ENCODE measurements at places on chromosomes 12 and 14. TPM values are rescaled to one million over a fixed set of nuclear protein-coding genes. Genes with fewer than 3 reads are reported as not detected.

NRIP2 gene
- 0.23 TPM for total RNA-seq

NPFF gene
- total RNA-seq = 1.2 TPM

SIX6 gene
- 0.69 TPM for total RNA-seq

EFS gene
- 9.7 TPM for total RNA-seq

MUCL1 gene
- total RNA-seq = not detected

VRTN gene
- not detected for total RNA-seq

EML5 gene
- 45.4 TPM for total RNA-seq

ACOT6 gene
- not detected for total RNA-seq

CAPZA3 gene
- not detected for total RNA-seq

PIWIL1 gene
- total RNA-seq = 0.23 TPM

FGF6 gene
- total RNA-seq = not detected

TTC6 gene
- 10.4 TPM for total RNA-seq

ZNF385A gene
- 3.7 TPM for total RNA-seq

NFE2 gene
- total RNA-seq = 1.8 TPM

NTF3 gene
- 6.2 TPM for total RNA-seq

LBHD2 gene
- total RNA-seq = 1.2 TPM

ARHGDIB gene
- 19.4 TPM for total RNA-seq

AHNAK2 gene
- 30.7 TPM for total RNA-seq

ENDOU gene
- not detected for total RNA-seq

ANKRD33 gene
- not detected for total RNA-seq

BLTP3B gene
- total RNA-seq = 103 TPM

GPR65 gene
- total RNA-seq = 0.23 TPM

SOAT2 gene
- not detected for total RNA-seq

P2RX2 gene
- total RNA-seq = not detected

ADCY4 gene
- total RNA-seq = 3.2 TPM

MIP gene
- total RNA-seq = not detected

GUCY2C gene
- total RNA-seq = not detected

GPR68 gene
- total RNA-seq = 8.1 TPM

LRFN5 gene
- total RNA-seq = 108 TPM

FOXN4 gene
- 0.23 TPM for total RNA-seq

GOLGA3 gene
- 54.7 TPM for total RNA-seq

CDCA3 gene
- total RNA-seq = 6.2 TPM

JAG2 gene
- 29.5 TPM for total RNA-seq

CACNA1C gene
- 33.0 TPM for total RNA-seq

ERG28 gene
- total RNA-seq = 12.2 TPM

BEGAIN gene
- 10.1 TPM for total RNA-seq

FAIM2 gene
- total RNA-seq = 59.1 TPM

C1QL4 gene
- total RNA-seq = 3.5 TPM

TTC9 gene
- total RNA-seq = 29.3 TPM

TROAP gene
- 6.5 TPM for total RNA-seq

FGD6 gene
- total RNA-seq = 17.8 TPM

CMKLR1 gene
- 2.8 TPM for total RNA-seq

SLC7A7 gene
- total RNA-seq = 5.3 TPM

ATP6V1D gene
- 179 TPM for total RNA-seq

NOPCHAP1 gene
- 19.8 TPM for total RNA-seq

LYZ gene
- 7.4 TPM for total RNA-seq

TAS2R50 gene
- total RNA-seq = 7.6 TPM

FAM90A1 gene
- not detected for total RNA-seq

ASIC1 gene
- total RNA-seq = 31.1 TPM

KLRC4 gene
- total RNA-seq = 1.2 TPM

OR4K13 gene
- not detected for total RNA-seq

C2CD5 gene
- total RNA-seq = 137 TPM

GPR132 gene
- total RNA-seq = 0.46 TPM

ENTPD5 gene
- total RNA-seq = 6.7 TPM

Measured in diencephalon (tissue), 1 donor.